ENCODE measurements at places on chromosomes 5 and 9.

GRCh38 chr5:77302247-77302646 is 91.8 kb downstream of the PDE8B start:
- DNase-seq = no peak

GRCh38 chr9:13758936-13759335 is 479.4 kb upstream of the MPDZ start:
- no peak for DNase-seq

GRCh38 chr9:34502471-34502870 is 20.3 kb downstream of the ENHO start:
- no peak for DNase-seq

DNA sequence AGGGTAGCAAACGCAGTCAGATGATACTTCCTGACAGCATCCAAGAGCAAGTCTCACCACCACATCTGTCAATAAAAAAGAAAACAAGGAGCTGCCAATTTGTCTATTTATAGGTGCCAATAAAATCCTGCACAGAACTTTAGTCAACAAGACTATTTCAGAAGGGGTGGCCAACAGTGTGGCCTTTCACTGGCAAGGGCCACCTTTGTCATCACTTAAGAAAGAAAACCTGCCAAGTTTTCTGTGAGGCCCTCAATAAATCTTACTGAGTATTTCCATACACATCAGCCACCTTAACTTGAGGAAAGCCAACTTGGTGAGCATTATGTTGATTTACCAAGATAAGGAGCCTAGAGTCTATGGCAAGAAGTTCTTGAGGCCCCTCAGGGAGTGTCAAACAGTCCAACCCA is 312.3 kb downstream of the ENC1 start:
- no peak for DNase-seq

GRCh38 chr5:109163336-109163735 is 246.4 kb downstream of the PJA2 start:
- DNase-seq = no peak

DNA sequence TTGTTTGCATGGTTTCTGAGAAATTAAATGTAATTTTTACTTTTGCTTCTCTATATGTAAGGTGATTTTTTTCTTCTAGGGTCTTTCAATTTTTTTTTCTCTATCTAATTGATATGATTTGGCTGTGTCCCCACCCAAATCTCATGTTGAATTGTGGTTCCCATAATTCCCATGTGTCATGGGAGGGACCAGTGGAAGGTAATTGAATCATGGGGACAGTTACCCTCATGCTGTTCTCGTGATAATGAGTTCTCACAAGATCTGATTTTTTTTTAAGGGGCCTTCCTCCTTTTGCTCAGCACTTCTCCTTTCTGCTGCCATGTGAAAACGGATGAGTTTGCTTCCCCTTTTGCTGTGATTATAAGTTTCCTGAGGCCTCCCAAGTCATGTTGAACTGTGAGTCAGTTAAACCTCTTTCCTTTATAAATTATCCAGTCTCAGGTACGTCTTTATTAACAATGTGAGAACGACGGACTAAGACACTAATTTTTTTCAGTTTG is 150.8 kb downstream of the MTRR start:
- DNase-seq = no peak

GRCh38 chr5:39541920-39542319 is 117.1 kb upstream of the DAB2 start:
- no peak for DNase-seq

- no peak for DNase-seq
Measured at GRCh38 chr5:52893863-52894262, 95.3 kb upstream of the ITGA2 start.

DNA sequence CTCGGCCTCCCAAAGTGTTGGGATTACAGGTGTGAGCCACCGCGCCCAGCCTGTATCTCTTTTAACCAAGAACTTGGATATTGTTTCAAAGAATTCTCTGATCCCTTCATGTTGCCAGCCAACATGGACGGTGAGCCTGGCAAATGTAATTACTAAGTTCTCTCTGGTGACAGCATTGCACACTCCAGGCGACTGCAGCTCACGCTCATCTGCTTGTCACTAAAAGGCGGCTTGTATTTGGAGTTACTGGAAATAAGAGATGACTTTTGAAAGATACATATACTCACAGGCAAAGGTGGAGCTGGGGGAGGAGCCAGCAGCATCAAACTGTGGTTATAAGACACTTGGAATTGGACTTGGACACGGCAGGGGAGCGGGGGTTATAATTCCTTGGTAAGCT is 172.3 kb downstream of the SLIT3 start:
- no peak for DNase-seq

- no peak for DNase-seq
Measured at GRCh38 chr5:61141801-61142200, 20.5 kb downstream of the SMIM15 start.

- no peak for DNase-seq
Measured at GRCh38 chr5:36740259-36740898, 134.0 kb downstream of the SLC1A3 start.

DNA sequence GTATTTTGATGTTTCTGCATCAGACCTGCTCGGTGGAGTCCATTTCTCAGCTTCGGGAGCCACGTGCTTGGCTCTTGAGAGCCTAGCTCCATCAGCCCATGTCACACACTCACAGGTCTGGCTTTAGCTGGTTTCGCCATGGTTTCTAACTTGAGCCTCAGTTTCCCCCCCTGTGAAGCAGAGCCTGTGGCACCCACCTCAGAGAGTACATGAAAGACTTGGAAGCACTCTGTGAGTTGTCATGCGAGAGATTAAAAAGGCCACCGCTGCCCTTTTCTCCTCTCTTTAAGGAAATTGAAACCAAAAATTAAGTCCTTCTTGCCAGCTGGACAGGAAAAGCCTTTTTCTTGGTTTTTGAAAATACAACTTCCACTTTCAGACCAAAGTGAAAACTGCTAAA is 8.8 kb downstream of the TENT4A start:
- DNase-seq = no peak
